NCI-H2171 (cell line): ENCODE measurements at places on chromosomes 1 and 21.

DNA sequence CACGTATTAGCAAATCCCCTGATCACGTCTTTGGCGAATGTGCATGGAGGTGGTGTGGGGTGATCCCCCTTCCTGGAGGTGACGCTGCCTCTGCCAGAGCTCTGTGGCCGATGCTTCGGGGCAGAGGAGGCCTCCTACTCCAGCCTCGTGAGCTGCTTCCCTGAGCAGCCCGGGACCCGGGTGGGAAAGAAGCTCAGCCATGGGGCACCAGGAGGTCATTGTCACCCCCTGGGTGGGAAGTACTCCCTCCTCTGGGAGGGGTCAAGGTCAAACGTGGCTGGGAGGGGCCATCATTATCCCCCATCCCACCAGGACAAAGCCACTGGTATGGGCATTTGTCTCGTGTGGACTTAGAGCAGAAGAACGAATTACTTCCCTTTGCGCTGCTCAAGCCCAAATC is 40.7 kb downstream of the KCNAB2 start:
- no peak for DNase-seq

GRCh38 chr1:25148673-25149300 is 83.5 kb downstream of the SYF2 start:
- no peak for DNase-seq

DNA sequence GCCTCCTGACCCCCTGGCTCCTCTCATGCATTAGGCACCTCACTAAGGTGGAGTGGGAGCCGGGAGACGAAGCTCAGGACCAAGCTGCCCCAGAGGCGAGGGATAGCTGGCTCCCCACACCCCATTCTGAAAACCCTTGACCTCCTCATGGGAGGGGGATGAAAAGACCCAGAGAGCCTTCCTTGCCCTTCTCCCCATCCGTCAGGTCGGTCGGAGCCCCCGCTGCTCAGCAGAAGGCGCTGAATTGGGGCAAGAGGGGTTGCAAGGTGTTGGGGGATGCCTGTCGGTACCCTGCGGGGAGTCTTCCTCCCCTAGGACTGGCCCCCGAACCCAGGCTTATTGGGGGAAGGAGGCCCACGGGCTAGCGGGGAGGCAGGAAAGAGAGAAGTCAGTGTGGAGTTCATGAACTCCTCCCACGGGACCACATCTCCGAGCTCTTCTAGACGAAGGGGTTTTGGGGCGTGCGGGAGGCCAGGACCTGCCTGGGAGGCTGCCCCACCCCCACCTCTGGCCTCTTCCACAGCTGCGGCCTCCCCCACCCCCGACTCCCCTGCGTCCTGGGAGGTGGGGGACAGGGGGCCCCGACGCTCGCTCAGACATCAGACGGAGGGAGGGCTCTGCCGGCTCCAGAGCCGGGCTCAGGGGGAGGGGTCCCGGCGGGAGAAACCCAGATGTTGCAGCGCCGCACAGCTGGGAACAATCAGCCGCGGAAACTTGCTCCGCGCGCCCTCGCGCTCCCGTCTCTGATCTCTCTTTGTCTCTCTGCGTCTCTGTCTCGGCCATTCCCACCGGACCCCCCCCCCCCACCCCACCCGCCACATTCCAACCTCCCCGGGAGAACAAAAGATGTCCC is 719 bp downstream of the MFAP2 start:
- DNase-seq, result no peak

DNA sequence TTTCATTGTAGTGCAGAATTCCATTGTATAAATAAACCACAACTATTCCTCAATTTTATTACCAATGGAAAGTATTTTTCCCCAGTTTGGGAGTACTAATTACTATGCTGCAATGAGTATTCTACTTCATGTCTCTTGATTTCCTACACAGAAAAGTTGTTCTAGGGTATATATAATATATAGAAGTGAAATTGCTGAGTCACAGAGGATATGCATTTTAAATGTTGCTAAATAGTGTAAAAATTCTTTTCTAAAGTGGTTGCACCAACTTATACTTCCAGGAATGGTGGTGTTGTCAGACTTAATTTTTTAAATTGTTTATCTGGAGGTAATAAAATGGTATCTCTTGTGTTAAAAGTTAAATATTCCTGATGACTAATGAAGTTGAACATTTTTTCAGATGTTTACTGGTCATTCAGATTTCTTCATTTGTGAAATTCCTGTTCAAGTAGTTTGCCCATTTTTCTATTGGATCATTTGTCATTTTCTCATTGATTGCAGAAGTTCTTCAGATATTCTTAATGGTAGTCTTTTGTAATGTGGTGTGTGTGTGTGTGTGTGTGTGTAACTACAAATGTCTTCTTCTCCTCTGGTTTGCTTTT is 19.1 kb upstream of the MYOG start:
- no peak for DNase-seq

DNA sequence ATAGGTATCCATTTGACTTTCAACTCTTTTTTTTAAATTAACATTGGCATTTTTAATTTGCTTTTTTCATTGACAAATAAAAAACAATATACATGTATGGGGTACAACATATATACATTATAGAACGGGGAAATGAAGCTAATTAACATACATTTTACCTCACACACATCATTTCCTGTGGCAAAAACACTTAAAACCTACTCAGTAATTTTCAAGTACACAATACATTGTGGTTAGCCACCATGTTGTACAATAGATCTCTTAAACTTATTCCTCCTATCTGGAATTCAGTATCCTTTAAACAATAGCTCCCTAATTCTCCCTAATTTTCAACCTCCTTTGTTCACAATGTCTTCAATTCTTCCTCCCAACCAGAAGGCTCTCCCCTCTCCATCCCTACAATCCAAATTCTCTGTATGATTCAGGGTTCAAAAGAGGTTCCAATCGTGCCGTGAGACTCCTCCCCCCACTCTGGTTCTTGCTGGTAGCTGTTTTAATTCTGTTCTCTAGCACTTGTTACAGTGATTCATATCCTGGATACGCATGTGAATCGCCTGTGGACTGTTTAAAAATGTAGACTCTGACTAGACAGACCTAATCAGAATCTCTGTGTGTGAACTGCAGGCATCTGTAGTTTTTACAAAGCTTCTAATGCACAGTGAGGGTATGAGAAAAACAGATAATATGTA is 87.6 kb upstream of the DUSP10 start:
- no peak for DNase-seq

DNA sequence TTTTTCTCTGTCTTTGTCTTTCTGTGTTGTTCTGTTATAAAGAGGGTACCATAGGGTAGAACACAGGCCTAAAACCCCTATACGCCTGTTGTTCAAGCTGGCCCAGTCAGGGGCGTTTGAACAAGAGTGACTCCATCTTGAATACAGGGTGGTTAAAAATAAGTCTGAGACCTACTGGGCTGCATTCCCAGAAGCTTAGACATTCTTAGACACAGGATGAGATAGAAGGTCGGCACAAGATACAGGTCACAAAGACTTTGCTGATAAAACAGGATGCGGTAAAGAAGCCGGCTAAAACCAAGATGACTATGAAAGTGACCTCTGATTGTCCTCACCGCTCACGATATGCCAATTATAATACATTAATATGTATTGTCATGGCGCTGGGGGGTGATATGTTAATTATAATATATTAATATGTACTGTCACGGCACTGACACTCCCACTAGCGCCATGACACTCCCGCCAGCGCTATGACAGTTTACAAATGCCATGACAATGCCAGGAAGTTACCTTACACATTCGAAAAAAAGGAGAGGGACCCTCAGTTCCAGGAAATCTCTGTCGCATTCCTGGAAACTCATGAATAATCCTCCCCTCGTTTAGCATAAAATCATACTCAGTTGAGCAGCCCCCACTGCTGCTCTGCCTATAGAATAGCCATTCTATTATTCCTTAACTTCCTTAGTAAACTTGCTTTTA is 58.5 kb upstream of the KLHDC7A start:
- no peak for DNase-seq

DNA sequence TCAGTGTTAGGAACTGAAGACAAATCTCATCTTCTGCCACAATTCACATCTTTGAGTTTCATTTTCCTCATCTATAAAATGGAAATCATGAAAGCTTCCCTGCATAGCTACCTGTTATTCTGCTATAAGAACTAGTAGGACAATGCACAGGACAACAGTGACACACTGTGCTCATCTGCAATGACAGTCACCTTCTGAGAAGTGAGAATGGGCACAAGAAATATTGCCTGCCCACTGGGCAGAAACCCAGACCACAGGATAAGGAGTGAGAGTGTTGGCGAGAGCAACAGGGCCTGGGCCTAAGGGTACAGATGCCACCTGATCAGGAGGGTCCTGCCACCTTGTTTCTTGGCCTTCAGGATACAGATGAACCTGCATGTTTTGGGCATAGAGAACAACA is 23.3 kb upstream of the ARTN start:
- DNase-seq, result no peak

- no peak for DNase-seq
These were observed 26.5 kb upstream of the RPL11 start for GRCh38 chr1:23664837-23665795.

GRCh38 chr1:18139198-18139981 is 31.8 kb downstream of the IGSF21 start:
- DNase-seq, result no peak
